ENCODE measurements at places on chromosomes 5 and 9. TPM values are rescaled to one million over a fixed set of nuclear protein-coding genes. Genes with fewer than 3 reads are reported as not detected.

The FOXD1 gene
- total RNA-seq, result 5.9 TPM

The NMUR2 gene
- not detected for total RNA-seq

GRCh38 chr9:105127863-105128220 is 116.6 kb upstream of the SLC44A1 start:
- no peak for DNase-seq
- no peak overlapping the region for H3K4me3 ChIP-seq
- no peak overlapping the region for H3K27ac ChIP-seq
- H3K27me3 ChIP-seq, result no peaks in the 10 kb centered on the region

DNA sequence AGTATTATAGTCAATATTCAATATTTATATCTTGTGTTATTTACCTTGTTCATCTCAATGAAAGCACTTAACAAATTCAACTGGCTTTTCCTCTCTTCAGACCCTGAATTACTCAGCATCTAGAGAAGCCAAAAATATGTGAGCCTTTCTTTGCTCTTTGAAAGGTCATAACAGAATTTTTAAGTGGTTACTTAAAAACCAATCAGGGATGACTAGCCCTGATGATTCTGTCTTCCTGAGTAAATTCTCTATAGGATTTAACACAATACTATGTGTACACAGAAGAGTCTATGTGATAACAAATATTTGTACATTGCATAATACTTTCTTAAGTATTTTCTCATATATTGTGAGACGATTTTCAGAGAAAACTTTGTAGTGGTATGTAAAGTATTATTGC is 546.3 kb downstream of the MAT2B start:
- DNase-seq, result no peak
- no peak overlapping the region for H3K27ac ChIP-seq
- no peaks in the 10 kb centered on the region for H3K27me3 ChIP-seq
- H3K36me3 ChIP-seq, result no peaks in the 10 kb centered on the region
- H3K4me1 ChIP-seq, result no peaks in the 10 kb centered on the region

- H3K4me1 ChIP-seq, result no peaks in the 10 kb centered on the region
- H3K27me3 ChIP-seq, result no peaks in the 10 kb centered on the region
- no peak overlapping the region for H3K4me3 ChIP-seq
- H3K36me3 ChIP-seq, result no peaks in the 10 kb centered on the region
- DNase-seq, result no peak
- H3K27ac ChIP-seq, result no peak overlapping the region
Observed at GRCh38 chr5:18702821-18703220, 1068.6 kb downstream of the TAF11L14 start.

GRCh38 chr9:9754186-9754585 is 858.6 kb downstream of the PTPRD start:
- H3K27ac ChIP-seq, result peak overlapping the region; percentile 14
- no peaks in the 10 kb centered on the region for H3K27me3 ChIP-seq
- no peaks in the 10 kb centered on the region for H3K36me3 ChIP-seq
- no peaks in the 10 kb centered on the region for H3K4me1 ChIP-seq

Data from kidney (tissue), 22 donors.